ENCODE measurements at places on chromosomes 5 and 9.

DNA sequence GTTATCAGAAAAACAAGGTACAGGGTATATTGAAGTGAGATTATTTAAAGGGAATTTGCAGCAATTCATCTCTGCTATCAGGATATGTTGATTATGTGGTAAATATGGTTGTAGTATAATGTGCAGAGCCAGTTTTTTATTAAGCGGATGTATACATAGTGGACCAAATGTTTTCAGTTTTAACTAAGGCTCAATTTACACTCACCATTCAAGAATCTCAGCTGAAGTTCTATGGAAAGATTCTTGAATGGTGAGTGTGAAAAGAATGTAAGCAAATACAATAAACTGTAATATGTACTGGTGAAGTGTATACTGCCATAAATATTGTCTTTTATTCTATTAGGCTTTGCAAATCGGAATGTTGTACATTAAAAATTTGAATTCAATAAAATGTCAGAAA lies 895.9 kb upstream of the CDH10 start:
- DNase-seq = no peak

DNA sequence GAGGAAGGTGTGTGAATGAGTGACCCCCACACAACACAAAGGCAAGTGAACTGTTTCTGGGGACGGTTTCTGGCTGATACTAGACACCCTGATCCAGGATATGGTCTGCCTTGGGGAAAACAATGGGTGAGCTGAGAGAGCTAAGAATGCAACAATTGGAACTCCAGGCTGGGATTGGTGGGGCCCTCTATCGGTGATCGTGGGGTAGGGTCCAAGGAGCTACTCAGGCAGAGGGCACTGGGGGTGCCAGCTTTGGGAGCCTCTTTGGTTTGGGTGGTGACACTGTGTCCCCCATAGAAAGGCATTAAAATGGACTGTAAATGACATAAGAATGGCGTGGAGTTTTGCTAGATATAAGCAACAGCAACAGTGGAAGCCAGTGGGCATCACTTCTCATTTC lies 439.1 kb downstream of the DMAC1 start:
- no peak for DNase-seq

DNA sequence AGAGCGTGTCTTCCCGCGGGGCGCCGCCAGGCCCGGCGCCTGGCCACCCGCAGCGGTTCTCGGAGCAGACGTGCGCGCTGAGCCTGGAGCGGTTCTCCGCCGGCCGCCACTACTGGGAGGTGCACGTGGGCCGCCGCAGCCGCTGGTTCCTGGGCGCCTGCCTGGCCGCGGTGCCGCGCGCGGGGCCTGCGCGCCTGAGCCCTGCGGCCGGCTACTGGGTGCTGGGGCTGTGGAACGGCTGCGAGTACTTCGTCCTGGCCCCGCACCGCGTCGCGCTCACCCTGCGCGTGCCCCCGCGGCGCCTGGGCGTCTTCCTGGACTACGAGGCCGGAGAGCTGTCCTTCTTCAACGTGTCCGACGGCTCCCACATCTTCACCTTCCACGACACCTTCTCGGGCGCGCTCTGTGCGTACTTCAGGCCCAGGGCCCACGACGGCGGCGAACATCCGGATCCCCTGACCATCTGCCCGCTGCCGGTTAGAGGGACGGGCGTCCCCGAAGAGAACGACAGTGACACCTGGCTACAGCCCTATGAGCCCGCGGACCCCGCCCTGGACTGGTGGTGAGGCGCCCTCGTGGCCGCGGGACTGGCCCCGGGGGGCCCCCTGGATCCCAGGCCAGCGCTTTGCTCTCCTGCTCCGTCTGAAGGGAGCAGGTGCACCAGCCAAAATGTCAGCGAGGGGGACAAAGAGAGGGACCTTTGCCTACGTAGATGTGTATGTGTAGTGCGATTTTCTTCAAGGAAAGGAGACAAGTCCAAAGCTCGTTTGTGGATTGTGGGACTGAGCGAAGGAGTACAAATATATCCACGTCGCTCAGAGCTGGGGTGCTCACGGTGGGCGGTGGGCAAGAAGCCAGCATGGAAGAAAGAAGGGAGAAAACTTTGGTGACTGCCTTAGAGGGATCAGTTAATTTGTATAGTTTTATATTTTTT lies 19.5 kb downstream of the BTNL9 start:
- no peak for DNase-seq

DNA sequence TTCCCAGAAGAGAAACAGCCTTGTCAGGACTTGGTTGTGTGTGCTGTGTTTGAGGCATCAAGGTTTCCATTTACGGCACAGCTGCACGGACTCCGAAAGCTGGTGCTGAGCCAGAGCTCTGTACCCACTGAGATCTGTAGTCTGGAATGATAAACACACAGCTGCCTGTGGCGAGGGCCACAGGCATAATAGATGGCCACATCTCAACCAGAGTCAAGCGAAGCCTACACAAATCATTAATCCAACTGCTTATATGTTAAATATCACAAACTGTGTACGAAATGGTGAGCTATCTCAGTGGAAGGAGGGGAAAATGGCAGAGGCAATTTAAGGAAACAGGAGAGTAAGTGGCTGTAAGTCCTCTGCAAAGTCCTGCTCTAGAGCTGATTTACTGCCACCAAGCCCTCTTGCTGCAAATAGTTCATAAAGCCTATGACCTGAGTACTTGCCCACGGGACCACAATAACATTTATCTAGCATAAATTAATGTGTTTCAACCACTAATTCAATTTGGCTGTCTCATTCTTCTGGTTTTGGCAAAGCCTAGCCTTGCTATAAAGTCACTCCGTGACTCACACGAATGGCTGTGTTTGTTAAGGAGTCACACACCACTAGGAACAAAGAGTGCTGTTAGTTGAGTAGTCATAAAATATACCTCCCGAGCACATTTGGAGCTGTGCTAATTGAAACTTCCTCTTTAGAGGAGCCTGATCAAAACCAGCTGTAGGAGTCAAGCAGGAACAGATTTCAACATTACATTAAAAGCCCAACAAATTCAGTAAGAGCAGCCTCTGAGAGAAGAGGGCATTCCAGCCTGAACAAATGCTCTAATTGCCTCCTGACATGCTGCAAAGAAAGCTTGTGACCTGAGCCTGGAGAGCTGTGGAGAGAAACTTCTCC lies 738.6 kb upstream of the ZNF608 start:
- DNase-seq = no peak

DNA sequence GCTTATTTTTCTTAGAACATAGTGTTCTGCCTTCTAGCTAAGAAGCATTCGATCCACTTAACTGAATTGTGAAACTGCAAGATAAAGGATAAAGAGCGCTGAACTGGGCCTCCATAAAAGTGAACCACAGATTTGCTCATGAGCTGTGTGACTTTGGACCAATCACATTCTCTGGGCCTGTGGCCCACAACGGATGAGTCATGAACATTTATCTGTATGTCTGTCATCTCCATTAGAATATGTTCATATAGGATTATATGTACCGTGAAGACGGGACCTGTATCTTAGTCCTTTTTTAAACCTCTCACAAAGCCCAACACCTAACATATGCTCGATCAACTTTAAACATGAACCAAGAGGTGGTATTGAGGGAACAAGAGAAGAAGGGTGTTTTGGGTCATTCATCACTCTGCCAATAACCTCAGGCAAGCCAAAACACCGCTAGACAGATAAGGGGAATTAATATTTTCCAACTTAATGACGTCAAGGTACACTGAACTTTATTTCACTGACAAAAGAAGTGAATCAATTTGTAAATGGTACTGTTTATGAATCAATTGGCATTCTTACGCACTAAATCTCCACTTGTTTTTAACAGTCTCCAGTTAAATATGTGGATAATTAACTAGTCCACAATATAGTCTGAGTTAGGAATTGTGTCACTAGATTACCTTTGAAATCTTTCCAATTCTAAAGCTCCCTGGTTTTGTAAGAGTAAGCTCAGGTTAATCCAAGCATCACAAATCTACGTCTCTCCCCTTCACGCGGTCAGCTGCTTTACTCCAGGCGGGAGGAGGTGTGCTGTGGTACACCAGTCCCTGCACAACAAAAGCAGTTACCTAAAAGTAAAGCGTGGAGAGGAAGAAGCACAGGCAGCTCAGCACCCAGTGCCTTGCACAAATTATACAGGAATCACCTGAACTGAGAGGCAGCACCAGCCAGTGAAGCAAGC lies 1.6 kb downstream of the TMEM245 start:
- DNase-seq = no peak
